ENCODE measurements at places on chromosomes 12 and 14.

DNA sequence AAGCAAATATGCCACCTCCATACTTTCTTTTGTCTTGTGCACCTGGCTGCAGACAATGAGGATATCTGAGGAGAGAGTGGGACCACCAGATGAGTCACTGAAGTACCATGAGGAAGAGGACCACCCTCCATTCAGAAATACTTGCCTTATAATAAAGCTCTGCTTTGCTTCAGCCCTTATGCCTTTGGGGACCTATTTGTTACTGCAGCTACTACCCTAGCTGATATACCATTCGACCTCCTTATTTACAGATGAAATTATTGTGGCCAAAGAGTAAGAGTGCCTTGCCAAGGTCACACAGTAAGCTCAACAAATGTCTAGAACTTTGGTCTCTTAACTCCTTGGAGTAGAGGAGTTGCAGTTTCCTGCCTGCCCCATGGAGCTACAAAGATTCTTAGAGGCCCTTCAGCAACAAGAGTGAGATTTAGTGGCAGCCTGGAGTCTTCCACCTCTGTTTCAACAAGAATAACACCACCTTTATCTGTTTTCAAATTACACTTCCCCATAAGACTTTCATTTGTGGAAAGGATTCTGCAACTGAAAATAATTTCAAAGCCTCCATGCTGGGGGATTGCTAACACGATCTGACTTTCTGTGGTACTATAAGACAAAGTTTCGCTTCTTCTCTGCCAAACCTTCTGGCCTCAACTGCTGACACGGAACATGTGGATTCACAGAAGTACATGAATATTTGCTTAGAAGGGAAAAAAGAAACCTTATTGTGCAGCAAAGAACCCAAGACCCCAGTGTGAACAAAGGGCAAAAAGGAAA lies 3.6 kb downstream of the CMKLR1 start:
- DNase-seq, result no peak

- DNase-seq, result no peak
These were observed 82.6 kb upstream of the HMGA2 start for GRCh38 chr12:65741656-65742017.

DNA sequence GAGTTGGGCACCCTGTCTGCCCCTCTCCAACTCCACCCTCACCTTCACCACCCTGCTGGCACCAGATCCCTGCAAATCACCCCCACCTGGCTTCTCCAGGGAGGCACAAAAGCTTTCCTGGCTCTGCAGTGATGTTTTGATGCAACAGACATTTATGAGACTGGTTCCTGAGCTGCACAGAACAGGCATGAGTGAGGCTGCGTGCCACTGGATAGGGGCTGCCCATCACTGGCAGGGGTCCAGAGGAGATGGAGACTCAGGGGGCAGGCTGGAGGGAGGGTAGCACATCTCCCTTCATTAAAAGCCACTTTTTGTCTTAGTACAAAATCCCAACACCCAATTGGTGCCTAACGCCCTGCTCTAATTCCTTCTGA lies 17.3 kb upstream of the ZDHHC22 start:
- no peak for DNase-seq

DNA sequence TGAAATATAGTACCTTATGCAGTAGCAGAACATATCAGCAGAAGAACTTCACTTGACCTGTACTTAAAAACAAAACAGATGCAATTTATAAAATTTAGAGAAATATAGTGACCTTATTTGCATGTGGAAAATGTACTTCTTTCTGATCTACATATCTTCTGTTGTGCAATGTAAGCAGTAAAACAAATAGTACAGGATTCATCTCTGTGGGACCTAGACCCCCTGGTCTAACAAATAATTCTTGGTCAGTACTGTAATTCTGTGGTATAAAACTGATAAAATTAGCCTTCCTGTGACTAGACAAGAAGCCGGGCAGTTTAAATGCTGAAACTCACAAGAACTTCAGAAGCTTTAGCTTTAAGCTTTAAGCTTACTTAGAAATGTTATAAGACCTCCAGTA lies 21.6 kb downstream of the HIF1A start:
- DNase-seq, result no peak

- no peak for DNase-seq
These were observed 66.1 kb downstream of the KTN1 start for GRCh38 chr14:55645845-55646832.

DNA sequence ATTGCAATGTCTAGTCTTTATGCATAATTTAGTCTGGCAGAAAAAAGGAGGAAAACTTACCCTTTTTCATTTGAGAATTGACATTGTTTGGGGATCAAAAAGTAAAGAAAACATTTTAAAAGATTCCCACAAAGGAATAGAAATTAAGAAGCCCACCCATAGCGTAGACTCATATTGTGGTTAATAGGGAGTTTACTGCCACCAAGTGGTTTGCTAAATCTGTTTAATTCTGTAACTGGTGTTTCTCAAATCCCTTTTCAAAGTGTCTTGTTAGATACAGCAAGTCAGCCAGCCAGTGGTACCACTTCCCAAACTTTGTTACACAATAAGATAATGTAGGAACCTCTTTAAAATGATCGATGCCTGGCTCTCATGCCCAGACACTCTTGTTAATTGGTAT lies 180.3 kb downstream of the IPO8 start:
- no peak for DNase-seq

- DNase-seq, result peak; percentile 50
These were observed 64.4 kb upstream of the TRHDE start for GRCh38 chr12:72207486-72208409.

- DNase-seq, result no peak
These were observed 201.2 kb downstream of the TTC8 start for GRCh38 chr14:89025561-89026236.

- DNase-seq, result no peak
These were observed 79.1 kb upstream of the LMO3 start for GRCh38 chr12:16685107-16685506.

- DNase-seq, result no peak
These were observed 116.7 kb upstream of the MYL2 start for GRCh38 chr12:111037047-111037446.

- no peak for DNase-seq
These were observed 51.7 kb downstream of the PPFIBP1 start for GRCh38 chr12:27575762-27576118.

DNA sequence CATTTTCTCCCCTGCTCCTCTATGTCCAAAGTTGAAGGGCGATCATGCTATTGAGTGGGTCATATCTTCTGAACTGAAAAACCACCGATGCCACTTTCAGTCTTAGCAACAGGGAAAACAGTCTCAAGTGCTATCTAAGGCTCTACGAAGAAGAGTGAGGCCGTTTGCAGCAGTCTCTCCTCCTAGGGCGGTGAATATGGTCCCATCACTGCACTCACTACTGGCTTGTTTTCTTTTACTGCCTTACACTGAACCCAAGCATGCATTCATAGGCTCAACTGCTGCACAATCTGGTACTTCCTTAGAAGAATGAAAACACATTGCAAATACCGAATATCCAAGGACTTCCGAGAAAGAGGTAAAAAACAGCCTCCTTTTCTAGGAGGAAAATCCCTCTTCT lies 92.1 kb downstream of the DNAH10 start:
- DNase-seq, result no peak

DNA sequence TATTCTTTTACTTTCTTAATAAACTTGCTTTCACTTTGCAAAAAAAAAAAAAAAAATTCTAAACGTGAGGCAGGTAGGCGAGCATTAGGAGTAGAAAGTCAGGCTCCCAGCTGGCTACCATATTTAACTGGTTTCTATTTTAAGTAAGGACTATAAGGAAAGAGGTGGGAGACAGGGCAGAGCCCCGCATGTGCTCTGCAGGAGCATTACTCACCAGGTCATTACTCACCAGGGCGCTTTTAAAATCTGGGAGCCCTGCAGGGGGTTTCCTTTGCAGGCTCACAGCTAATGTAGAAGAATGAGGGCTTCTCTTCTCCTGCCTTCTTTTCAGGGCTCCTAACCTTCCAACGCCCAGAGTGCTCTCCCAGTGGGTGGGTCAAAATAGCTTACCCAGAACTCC lies 14.0 kb upstream of the DPF3 start:
- no peak for DNase-seq

DNA sequence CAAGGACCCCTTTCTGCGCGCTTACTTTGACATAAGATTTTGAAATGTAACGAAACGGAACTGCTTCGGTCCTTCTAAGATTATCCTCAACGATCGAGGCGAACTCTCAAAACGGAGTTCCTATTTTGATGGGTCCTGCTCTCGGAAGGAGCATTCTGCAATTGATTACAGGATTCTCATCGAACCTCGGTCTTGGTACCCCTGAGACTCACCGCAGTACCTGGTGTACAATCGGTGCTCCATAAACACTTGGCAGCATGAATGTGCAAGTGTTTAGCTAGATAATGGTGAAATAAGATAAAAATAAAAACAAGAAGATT lies 530 bp upstream of the NEMF start:
- no peak for DNase-seq

- DNase-seq, result no peak
These were observed 302.3 kb upstream of the RGS6 start for GRCh38 chr14:71629765-71630492.

DNA sequence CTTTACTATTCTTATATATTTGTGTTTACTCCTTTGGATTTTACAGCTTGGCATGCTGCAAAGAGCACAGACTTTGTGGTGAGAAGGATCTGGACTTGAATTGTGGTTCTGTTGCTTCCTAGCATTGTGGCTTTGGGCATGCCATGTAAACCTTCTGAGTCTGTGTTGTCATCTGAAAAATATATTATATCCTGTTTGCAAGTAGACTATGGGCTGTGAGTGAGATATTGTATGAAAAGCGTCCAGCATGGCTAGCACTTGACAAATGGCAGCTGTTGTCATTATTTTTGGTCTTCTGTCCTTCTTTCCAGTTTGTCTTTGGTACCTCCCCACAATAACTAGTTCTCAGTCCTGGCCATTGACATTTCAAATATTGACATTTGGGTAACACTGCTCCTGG lies 61.8 kb upstream of the DACT1 start:
- DNase-seq, result no peak

GRCh38 chr14:24311837-24312615 lies 724 bp downstream of the LTB4R start:
- no peak for DNase-seq

DNA sequence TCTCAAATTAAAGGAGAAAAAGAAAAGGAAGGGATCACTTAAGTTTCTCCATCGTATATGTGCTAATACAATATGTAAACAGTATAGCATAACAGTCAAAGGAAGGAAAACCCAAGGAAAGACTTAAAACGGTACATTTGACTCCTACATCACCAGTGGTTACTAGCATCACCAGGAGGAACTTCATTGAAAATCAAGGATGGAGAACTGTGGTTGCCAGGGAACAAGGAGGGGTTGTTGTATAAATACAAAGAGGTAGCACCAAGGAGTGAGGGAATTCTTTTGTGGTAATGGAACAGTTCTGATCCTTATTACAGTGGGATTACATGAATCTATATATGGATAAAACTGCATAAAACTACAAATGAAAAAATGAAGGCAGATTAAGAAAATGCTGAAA lies 1.6 kb downstream of the ZFYVE26 start:
- DNase-seq, result no peak

GRCh38 chr14:61102549-61103466 lies 121.8 kb downstream of the SLC38A6 start:
- DNase-seq, result no peak

DNA sequence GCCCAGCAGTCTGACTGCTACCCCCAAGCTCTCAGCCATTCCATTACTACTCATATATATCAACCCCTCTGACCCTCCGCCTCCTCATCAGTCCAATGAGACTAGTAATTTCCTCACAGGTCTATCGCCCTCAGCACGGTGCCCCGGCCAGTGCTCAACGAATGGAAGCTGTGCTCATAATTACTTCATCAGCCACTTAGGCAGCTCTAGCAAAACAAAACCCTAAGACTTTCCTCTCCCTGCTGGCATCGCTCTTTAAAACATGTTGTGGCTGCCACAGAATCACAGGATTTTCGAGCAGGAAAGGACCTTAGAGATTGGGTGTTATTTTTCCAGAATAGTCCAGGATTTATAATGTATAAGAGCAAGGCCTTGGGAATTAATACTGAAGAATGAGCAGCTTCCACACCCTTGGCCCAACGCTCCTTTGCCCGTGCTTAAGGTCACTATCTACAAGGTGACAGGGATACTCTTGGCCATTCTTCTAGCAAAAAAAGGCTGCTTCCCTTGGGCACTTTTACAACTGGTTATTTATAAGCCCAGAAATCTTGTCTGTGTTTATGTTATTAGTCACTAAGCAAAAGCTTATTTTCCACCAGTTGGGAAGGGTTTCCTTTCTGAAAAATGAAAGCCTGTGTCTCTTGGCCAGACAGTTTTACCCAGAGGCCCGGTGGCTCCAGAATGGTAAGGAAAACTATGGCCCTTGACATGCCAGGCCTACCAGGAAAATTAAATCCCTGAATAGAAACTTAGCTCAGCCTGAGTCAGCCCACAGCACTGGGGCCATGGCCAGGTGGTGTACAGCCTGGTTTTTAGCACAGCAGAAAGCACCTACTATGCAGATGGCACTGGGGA lies 47.9 kb downstream of the NUAK1 start:
- DNase-seq, result no peak

GRCh38 chr14:24232645-24233537 lies at the start of gene GMPR2:
Gene GMPR2 (plus strand): TSS chr14:24232929. CDS start chr14:24233254, 325 bp downstream.
- DNase-seq, result no peak

DNA sequence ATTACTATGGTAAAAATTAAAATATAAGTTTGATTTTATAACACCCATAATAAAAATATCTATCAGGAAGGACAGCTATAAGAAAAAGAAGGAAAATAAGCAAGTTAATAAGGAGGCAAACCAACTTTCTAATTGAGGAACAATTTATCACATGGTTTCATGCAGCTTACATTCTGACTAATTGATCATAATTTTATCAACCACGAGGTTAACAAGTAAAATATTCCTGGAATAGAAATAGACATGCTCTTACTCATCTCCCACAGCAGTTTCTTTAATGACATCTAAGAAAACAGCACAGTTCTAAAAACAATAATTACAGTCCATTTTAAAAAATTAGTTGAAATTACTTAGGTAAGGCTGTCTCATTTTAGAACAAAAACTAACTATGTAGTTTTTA lies 130.8 kb upstream of the KRR1 start:
- DNase-seq, result no peak

DNA sequence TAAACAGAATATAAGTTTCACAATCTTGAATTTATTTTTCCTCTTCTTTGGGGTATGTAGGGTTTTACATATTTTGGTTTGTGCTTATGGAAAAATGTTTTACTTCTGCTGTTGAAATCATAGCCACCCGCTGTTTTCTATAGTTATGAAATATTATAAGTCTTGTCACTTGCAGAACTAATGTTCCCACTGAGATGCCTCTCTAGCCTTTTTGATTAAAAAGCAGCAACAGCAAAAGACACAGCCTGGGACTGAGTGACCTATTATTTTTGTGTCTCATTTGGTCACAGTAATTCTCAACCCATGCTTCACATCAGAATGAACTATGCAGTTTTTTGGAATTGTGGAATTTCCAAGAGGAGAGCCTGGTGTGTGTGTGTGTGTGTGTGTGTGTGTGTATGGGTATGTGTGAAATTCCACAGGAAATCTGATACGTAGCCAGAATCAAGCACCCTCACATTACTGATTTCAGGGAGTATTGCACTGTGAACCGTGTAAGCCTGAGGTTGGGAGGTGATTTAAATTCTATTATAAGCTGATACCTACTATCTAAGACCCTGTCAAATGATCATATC lies 55.7 kb upstream of the FRMD6 start:
- DNase-seq, result no peak
